ENCODE measurements at places on chromosomes 2 and 18.

DNA sequence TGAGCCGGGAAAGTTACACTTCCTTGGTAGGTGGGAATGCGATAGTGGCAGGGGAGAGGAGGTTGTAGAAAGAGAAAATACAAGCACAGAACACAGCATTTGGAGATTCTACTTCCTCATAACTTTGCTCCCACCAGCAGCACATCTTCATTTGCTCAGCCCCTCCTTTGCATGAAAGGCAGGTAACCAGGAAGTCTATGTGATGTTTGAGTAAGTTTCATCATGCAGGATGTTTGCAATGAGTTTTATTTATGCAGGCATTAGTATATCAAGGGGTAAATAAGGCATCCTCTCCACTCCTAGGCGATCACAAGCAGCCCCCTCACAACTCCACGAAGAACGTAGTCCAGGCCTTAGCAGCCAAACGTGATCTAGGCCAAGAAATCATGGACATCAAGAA, 5.0 kb downstream of the RNF152 start:
- no peak for DNase-seq

GRCh38 chr2:182946958-182947369, 80.5 kb upstream of the FRZB start:
- DNase-seq = no peak

DNA sequence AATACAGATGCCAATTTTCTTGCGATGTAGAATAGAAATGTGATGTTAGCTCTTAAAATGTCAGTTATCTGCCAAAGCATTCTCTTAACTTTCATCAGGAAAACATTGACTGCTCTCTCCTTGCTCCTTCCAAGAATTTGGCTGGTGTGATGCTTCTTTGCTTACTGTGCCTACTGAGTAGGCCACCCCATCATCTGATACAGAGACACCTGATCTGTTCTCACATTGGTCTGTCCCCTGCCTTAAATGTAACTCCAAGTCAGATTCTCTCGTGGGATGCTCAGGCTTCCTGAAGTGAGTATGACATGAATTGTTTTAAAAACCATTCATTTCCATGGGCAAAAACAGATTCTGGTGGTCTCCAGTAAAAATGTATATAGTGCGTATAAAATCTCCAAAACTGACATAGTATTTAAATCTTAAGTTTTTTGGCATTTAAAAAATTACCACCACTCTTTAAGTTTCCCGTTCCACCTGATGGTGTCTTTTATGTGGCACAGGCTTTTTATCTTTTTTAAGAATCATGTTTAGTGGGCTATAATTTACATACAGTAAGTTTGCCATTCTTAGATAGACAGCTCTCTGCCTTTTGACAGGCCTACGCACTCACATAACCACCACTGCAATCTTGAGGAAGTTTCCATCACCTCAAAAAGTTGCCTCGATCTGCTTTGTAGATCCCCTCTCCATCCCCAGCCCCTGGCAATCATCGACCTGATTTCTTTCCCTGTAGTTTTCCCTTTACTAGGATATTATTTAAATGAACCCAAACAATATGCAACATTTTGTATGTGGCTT, 36.6 kb downstream of the UBE2F start:
- DNase-seq = no peak

DNA sequence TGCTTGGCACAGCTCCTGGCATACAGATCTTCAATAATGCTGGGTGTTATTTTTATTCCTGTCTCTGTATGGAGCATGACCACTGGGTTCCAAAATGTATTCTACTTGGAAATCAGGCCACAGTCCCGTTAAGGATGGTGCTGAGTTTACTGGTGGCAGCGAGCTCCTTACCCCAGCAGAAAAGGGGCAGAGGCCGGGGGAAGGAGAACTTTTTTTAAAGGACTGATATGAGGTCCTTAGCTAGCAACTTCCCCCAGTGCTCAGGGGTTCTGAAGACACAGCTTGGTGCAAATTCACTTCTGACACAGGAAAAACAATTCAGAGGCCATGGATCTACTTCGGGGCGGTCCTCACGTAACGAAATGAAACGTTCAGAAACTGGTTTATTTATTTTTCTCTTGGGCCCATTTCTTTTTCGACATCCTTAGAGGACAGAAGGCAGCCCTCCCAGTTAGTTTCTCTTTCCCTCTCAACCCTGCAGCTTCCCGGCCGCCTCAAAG, 872 bp downstream of the RDH14 start:
- no peak for DNase-seq

DNA sequence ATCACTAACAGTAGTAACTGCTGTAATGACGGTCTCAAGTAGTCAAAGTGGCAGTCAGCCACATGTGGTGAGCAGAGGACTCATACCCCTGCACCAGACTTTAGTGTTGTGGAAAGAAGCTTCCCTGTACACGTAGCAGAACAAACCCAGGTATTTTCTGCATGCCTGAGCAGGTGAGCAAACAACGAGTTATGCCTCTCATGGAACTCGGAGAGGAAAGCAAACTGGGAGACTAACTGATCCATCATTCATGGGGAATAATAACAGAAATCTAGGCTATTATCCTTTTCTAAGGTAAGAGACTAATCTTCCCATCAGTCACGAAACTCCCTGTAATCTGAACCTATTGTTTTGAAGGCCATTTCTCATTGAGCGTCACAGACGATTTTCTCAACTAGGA, 1495.2 kb upstream of the NXPH2 start:
- DNase-seq = no peak

DNA sequence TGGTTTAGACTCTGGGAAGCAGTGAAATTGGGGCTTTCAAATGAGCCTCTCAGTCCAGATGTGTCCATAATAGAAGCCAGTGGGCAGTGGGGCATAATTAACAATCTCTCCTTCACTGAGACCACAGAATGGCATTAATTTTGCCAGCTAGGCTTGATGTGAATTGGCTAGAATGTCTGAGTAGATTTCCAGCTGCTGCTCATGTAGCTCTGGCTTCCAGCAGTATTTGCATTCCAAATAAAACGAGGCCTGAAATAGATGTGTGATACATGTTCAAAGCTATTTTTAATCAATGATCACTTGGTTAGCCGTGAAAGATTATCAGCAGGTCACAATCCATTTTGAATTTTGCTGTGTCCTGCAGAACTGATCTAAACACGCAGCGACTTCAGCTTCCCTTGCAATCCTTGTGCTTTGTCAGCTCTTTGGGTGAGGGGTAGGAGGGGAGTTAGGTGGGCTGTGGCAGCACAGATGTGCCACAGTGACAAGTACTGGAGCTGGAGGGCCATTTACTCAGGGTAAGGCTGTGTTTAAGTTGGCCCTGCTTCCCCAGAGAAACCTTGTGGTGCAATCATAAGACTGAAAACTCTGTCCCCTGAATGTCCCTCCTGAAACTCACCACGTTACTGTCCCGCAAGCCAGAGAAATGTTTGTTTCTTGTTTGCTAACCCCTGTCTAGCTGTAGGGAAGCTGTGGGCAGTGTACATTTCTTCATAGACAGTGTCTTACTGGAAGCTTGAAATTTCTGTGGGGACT, 56.9 kb upstream of the TMEM178A start:
- DNase-seq = no peak

GRCh38 chr2:127576433-127577207, 41.1 kb downstream of the MYO7B start:
- DNase-seq = no peak

- no peak for DNase-seq
Observed at GRCh38 chr2:73103018-73103542, 9.7 kb downstream of the RAB11FIP5 start.

DNA sequence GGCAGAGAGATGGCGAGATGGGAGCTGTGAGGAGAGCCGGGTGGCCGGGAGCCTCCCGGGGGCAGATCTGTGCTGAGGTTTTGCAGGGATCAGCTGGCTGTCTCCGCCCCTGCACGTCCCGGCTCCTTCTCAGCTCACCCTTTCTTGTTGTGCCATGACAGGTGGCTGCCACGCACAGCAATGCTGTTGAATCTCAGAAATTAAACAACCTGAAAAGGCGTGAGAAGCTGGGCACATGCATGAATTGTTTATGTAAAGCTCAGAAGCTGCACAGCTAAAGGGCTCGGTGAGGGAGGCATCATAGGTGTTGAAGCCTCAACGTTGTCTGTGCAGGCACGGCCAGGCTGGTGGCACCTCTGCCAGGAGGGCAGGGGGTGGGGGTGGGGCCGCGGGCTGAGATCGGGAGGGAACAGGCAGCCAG, 858 bp upstream of the RTP5 start:
- DNase-seq = no peak

DNA sequence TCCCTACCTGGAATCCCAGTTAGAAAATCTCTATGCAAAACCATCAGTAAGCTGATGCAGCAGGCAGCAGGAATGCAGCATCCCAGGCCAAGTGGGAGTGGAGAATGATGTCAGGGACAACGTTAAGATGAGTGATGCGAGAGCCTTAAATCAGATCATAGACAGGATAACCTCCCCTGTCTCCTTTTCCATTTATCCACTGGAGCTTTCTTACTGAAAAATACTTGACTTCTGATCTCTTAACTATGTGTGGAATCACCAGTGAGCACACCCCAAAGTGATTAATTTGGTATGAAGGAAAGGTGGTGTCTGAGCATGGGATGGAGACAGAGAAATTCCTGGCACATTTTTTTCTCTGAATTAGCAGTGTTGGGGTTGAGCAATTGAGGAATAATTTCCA, 98.0 kb downstream of the RND3 start:
- DNase-seq = no peak

DNA sequence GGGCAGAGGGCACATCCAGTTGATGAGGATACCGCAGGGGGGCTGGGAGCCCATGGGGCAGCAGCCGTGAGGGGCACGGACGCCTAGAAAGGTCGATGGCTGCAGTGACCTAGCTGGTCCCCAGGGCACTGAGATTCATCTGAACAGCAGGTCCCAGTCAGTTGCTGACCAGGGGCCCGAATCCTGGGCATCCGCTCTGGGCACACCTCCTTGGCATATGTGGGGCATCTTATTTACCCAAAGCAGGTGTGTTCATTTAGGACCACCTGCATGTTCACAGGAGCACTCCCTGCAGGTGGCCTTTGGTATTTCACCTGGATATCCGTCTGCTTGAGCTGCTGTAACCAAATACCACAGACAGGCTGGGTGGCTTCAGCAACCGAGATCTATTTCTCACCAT, 72.0 kb upstream of the ODC1 start:
- peak; percentile 18 for DNase-seq

GRCh38 chr18:39205565-39206195, 1640.1 kb upstream of the CELF4 start:
- DNase-seq = no peak

DNA sequence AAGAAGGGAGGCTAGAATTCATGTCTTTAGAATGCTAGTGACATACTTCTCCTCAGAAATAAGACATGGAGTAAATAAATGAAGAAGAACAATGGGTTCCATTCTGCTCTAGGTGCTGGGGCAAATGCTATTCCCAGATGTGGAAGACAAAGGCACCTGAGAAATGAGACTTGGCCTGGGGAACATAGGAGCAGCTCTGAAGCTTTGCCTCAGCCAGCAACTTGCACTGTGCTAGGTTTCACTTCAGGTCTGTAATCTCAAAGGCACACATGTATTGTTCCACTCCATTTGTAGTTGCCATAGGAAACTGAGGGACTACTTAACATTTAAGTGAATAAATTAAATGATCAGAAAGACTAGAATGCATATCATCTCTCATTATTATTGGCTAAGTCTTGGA, 538.9 kb upstream of the REG3G start:
- DNase-seq = no peak

- DNase-seq = no peak
Observed at GRCh38 chr2:170530284-170530745, 184.8 kb upstream of the SP5 start.

GRCh38 chr2:116319935-116320334, 1494.6 kb upstream of the DDX18 start:
- DNase-seq = peak; percentile 22

DNA sequence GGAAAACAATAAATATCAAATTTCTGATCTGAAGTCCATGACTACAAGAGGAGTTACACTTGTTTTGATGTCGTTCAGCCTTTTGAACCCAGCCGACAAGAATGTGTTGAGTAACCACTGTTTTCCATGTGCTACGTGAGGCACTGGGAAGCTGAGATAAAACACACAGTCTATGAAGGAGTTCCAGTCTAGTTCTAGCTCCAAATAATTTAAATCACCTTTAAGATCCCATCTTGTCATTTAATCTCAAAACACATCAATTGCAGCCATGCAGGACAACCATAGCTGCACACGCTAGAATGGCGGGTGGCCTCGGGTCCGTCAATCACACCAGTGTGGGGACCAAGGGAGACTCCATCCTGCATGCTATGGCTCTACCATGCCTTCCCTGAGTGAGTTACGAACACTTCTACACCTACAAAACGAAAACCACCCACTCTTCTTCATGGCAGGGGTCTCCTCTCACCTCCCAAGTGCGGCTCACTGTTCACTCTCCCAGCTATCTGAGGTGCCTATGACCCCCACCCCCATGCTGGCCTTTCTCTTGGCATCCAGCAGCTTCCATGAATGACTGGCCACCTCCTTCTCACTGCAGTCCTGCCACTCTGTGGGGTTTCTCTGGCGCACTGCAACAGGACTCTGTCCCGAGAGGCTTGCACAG, 3.8 kb downstream of the FHL2 start:
- DNase-seq = no peak

GRCh38 chr2:24474053-24474452, 17.0 kb upstream of the NCOA1 start:
- no peak for DNase-seq

DNA sequence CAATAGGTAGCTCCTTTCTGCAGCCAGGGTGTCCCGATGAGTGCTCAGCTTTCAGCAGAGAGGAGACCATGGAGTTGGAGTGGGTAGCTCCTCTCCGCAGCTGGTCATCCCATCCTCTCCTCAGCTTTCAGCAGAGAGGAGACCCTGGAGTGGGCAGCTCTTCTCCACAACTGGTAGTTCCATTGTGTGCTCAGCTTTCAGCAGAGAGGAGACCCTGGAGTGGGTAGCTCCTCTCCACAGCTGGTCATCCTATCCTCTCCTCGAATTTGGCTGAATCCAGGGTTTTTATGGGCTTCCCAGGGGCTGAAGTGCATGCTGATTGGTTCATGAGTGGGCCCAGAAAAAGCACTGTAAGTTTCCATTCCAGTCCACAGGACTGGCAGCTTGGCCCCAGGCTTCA, 75.2 kb downstream of the NCOA1 start:
- DNase-seq = no peak

DNA sequence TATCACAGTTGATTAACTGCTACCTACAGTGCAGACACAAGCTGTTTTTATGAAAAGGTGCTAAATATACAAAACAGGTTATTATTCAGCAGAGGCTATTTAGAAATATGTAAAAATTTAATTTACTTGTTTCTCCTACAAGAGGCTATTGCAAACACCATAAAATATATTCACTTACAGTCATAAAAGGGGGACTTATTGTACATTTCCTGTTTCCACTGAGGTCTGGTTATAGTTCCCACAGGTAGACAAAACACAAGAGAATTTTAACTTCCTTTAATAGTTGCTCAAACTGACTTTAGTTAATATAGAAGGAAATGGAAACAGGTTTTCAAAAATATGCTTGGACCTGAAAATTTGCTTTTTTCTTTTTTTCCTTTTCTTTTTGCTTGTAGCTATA, 40.0 kb upstream of the FRZB start:
- DNase-seq = no peak

- no peak for DNase-seq
Observed at GRCh38 chr2:74560591-74560990, 6.1 kb downstream of the DOK1 start.

All from iPS DF 6.9 (cell line).